ENCODE measurements at places on chromosomes 11 and 22.
A peak's percentile ranks its signal among the peaks of the same experiment; 100 is the strongest.

GRCh38 chr22:41989246-41989645 lies 9.3 kb upstream of the WBP2NL start:
- no peak for DNase-seq

- DNase-seq = peak; percentile 22
Observed at GRCh38 chr11:2089536-2090165, 49.5 kb downstream of the IGF2 start.

DNA sequence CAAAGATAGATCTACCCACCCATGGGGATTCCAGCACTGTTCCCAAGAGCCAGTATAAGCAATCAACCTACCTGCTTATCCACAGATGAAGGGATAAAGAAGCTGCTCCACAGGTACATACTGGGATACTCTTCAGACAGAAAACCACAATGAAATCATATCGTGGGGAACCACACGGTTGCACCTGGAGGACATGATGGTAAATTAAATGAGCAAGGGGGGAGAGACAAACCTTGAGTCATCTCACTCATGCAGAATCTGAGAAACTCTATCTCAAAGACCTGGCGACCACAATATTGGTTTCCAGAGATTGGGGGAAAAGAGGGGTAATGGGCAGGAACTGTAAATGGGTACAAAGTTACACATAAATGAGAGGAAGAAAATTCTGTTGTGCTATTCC lies 14.5 kb downstream of the RGL4 start:
- DNase-seq = peak; percentile 67

DNA sequence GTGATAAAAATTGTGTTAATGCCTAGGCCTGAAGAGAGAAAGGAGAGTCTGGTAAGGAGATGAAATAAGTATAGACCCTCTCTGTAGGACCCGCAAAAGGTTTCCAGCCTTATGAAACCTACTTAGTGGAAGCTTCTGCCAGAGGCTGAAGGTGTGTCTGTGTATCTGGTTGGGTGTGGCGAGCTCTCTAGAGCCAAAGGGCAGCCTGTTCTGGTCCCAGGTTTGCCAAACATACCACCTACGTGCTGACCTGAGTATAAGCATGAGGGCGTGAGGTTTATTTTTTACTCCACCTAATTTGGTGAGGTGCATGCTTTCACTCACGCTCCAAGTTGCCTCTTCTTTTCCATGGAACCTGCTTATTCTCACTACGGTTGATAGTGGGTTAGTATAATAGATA lies 5.6 kb downstream of the CSTPP1 start:
- DNase-seq = no peak

All from T-helper 2 cell treated with Interferon-gamma antibody and Interleukin-4, amounts not matched to agents 5 μg/mL and 100 μg/mL, for 36 hours (primary cell).